Activated CD4-positive, alpha-beta T cell treated with anti-CD3 and anti-CD28 coated beads, Interleukin-2, amount 50 U/mL, for 48 hours (primary cell): ENCODE measurements at places on chromosomes 5 and 9.
A peak's percentile ranks its signal among the peaks of the same experiment; 100 is the strongest.

GRCh38 chr9:129451089-129451656 is 169.7 kb downstream of the C9orf50 start:
- no peak for DNase-seq

GRCh38 chr9:131876486-131876885 is 136.6 kb upstream of the RAPGEF1 start:
- no peak for DNase-seq

DNA sequence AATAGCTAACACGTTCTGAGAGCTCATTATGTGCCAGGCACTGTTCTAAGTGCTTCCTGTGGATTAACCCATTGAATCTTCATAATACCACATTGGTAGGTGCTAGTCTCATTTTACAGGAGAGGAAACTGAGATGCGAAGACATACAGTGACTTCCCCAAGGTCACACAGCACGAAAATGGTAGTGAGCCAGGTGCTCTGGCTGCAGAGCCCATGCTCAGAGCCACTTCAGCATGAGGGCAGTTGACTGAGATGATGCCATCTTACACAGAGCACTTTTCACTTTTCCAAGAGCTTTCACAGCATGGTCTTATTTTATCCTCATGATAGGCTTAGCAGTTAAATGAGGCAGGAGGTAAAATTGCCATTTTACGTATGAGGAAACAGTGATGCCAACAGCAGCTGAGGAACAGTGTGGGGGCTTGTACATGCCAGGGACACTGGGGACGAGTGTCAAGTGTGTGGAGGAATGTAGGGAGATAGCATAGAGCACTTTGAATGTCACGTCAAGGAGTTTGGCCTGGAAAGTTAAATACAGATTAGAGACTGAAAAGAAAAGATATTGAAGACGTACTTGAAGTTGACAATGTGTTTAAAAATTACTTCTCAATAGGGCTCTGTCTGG is 180.0 kb downstream of the KIF4B start:
- DNase-seq, result no peak

DNA sequence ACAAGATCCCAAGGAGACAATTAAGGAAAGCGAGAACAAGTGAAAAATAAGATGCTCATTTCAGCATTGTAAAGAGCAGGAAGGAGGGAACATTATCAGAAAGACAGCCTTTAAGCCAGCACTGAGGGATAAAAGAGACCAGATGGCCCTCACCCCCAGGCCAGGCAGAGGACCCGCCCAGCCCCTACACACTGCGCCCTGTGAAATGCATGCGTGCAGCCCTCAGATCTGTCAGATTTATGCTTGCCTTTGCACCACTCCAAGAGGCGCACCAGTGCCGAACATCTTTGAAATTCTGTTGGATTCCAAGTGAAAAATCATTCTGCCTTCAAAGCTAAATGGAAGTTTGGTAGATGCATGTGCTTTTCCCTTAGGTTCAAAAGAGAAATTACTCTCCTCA is 378.0 kb downstream of the MLLT3 start:
- no peak for DNase-seq

- no peak for DNase-seq
These were observed 91.9 kb upstream of the GABRP start for GRCh38 chr5:170691657-170692056.

DNA sequence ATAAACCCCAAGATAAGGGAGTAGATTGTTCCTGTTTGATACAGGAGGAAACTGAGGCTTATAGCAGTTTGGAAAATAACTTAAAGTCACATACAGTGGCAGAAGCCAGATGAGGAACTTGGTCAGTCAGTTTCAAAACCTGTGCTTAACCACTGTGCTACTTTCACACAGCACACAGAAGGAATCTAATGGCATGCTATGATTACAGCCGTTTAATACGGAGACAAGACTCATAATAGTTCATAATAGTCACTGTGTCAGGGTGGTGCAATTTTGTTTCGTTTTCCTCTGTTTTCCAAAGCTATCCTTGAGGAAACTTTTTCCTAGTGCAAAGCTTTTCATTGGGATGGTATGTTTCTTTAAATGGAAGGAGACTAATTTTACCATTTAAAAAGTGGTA is 112.3 kb downstream of the GCNT1 start:
- DNase-seq, result no peak

- DNase-seq, result no peak
These were observed 7.5 kb downstream of the NMUR2 start for GRCh38 chr5:152397581-152397980.

DNA sequence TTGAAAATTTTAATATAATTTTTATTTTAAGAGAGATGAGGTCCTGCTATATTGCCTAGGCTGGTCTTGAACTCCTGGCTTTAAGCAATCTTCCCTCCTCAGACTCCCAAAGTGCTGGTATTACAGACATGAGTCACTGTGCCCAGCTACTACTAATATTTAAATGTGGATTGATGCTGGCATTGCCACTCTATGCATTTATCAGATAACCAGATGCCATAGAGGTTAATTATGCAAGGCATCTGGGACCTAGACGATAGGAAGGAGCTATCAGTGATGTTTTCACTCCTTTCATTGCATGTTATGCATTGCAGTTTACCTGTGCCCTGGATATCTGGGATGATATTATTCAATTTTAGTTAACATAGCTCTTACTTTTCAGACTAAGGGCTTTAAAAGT is 127.0 kb downstream of the RPS23 start:
- no peak for DNase-seq

- no peak for DNase-seq
These were observed 25.1 kb downstream of the ZNF474 start for GRCh38 chr5:122154491-122154890.

- DNase-seq, result no peak
These were observed 123.9 kb downstream of the VAV2 start for GRCh38 chr9:133868203-133868602.

DNA sequence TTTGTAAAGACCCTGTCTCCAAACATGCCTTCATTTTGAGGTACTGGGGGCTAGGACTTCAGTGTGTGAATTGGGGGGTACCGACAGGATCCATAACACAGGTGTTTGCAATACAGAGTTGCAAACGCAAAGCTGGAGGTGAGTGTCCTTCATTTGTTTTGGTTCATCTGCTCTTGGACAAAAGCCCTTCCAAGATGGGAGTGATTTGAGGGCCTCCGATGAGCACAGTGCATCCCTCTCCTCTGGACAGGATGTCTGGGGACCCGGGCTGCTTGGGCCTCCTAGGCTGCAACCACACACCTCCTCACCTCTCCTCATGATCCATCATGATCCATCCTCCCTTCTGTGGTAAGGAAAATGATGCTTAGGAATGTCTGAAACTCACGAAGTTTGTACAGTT is 23.8 kb downstream of the FGD3 start:
- DNase-seq, result peak; percentile 4

- no peak for DNase-seq
These were observed 21.4 kb downstream of the KIF2A start for GRCh38 chr5:62327138-62328053.

DNA sequence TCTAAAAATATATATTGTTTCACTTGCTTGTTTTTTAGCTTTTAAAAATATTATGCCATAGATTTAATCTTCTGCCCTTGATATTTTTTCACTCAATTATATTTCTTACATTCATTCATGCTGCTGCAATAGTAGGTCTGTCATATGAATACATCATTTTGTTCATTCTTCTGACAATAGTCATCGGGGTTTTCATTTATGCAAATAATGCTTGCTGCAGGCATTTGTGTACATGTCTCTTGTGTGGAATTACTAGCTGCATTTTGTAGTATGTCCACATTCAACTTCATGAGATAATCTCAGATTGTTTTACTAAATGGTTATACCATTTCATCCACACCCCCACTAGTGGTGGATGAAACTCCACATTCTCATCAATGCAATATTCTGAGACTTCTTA is 5.3 kb upstream of the PLPP1 start:
- no peak for DNase-seq

DNA sequence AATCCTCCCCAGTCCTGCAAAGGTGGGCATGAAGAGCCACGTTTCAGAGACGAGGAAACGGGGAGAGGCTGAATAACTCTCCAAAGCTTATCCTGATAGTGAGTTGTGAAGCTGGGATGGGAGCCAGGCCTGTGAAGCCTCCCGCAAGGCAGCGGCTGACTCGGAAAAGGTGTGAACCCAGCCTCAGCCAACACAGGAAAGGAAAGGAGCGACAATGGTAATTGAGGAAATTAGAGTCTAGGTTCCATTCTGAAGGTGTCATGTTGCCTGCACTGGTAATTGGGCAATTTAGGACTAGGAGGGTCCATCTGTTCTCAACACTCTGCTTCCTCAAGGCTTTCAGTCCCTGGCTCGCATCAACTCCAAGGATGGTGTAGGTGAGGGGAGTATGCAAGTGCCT is 83.4 kb downstream of the LIFR start:
- no peak for DNase-seq

DNA sequence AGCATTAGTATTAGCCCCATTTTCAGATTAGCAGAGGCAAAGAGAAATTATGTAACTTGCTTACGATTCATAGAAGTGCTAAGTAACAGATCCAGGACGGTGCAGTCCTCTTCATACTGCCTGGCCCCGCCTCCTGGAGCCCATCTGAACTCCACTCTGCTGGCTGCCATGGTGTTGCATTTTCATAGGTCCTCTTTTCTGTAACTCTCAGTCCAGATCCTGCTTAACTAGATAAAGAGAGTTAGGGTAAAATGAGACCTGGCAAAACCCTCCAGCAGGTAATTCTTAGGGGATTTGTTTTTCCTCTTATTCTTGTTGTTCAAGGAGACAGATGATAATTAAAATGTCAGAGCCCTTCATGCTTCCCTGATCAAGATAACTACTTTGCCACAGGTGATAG is 135.1 kb upstream of the EFNA5 start:
- DNase-seq, result no peak

- DNase-seq, result no peak
These were observed 838.0 kb upstream of the DMAC1 start for GRCh38 chr9:8637626-8638025.

- no peak for DNase-seq
These were observed 124.3 kb upstream of the NR3C1 start for GRCh38 chr5:143527808-143528207.

- no peak for DNase-seq
These were observed 65.6 kb downstream of the COL5A1 start for GRCh38 chr9:134707031-134707680.

GRCh38 chr9:73474625-73475024 is 323.0 kb downstream of the ANXA1 start:
- no peak for DNase-seq

DNA sequence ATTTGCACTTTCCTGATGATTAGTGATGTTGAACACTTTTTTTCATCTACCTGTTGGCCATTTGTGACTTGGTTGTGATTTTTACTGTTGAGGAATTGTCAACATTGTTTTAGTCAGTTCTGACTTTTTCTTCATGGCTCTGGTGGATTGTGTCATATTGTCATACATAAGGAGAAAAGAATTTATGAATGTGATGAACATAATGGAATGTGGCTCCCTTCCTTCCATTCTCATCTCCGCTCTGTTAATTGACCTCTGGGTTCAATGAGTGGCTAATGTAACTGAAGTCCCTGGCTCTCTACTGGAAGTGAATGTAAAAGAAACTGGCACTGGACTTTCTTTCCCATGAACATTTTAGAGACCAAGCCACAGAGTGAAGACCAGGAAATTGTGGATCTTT is 49.2 kb downstream of the KIAA1958 start:
- DNase-seq, result no peak

GRCh38 chr9:114081441-114082016 is 3.4 kb upstream of the AMBP start:
- no peak for DNase-seq

- DNase-seq, result peak; percentile 3
These were observed 16.3 kb downstream of the IRF1 start for GRCh38 chr5:132474131-132474723.

- DNase-seq, result no peak
These were observed 3.7 kb downstream of the PRDM6 start for GRCh38 chr5:123092696-123093095.

- no peak for DNase-seq
These were observed 24.7 kb downstream of the UNC13B start for GRCh38 chr9:35186524-35186923.
